ENCODE measurements at places on chromosomes 4 and X.
A peak's percentile ranks its signal among the peaks of the same experiment; 100 is the strongest.

- DNase-seq = peak; percentile 55
Measured at GRCh38 chrX:29487214-29487613, 728.1 kb upstream of the MAGEB2 start.

GRCh38 chrX:108731153-108731552 lies 5.2 kb downstream of the IRS4 start:
- DNase-seq = no peak

DNA sequence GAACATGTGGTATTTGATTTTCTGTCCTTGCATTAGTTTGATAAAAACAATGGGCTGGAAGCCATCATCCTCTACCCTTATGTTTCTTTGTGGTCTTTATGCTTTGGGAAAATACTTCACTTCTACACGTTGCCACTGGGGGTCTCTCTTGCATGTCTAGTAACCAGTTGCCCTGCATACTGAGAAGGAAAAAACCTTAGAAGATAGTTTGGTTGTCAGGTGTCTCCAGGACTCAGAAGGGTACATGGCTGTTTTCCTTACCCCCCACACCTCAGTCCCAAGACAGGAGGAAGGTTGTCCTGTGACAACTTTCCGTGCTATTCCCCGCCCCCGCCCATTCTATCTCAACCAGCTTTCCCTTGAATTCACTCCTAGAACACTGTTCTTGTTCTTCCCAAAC lies 62.1 kb upstream of the LANCL3 start:
- DNase-seq = peak; percentile 6

- DNase-seq = no peak
Measured at GRCh38 chrX:68419975-68420374, 13.3 kb downstream of the OPHN1 start.

- DNase-seq = no peak
Measured at GRCh38 chr4:75036046-75036830, 103.3 kb downstream of the PARM1 start.

DNA sequence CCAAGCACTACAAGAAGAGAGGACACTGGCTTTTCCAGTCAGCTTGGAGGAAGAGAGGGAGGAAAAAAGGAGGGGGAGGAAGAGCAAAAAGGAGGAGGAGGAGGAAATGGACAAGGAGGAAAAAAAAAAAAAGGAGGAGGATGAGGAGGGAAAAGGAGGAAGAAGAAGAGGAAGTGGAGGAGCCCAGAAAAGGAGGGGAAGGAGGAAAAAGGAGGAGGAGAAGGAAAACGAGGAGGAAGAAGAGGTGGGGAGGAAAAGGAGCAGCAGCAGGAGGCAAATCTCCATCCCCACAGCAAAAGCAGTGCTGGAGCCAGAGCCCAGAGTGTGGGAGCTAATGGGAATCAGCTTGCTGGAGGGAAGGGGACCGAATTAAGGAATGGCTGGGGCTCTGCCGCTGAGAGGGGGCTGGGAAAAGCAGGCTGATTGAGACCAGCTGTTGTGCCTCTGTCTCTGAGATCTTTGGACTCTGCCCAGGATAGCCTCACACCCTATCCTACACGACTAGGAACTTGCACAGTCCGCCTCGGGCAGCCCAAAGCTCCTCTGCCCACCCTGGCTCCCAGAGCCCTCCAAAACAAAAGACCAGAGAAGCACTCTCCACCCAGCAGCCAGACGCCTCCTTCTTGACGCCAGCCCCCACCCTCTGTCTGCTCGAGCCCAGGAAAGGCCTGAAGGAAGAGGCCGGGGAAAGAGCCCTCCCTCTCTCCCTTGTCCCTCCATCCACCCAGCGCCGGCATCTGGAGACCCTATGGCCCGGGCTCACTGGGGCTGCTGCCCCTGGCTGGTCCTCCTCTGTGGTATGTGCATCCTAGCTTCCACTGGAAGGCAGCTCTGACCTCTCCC lies at the start of gene XPNPEP2:
TSS of gene XPNPEP2 (plus strand) at position 514 of the 843 bp plus-strand sequence. CDS start at position 749, 235 bp downstream.
- DNase-seq = peak; percentile 87

GRCh38 chr4:23884261-23884660 lies 5.6 kb downstream of the PPARGC1A start:
- DNase-seq = no peak

DNA sequence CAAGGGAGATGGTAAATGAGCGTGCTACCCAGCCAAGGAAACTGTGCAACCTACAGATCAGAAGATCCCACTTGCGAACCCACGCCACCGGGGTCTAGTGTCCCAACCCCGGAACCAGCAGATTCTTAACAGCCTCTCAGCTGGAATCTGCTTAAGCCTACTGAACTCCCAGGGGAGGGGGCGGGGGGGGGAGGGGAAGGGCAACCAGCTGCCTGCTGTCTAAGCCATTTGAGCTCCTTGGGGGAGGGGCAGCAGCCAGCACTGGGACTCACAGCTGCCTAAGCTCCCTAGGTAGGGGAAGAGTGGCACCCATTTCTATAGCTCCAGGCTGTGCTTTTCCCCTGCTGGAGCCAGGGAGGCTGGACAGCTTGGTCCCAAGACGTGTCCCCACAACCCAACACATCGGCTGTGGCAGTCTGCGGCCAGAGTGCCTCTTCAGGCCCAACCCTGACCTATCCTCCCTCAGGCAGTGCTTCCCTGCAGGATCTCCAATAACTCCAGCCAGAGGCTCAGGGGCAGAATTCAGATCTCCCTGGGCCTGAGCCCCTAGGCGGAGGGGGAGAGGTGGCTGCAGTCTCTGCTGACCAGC lies 289.2 kb downstream of the LDB2 start:
- DNase-seq = no peak

DNA sequence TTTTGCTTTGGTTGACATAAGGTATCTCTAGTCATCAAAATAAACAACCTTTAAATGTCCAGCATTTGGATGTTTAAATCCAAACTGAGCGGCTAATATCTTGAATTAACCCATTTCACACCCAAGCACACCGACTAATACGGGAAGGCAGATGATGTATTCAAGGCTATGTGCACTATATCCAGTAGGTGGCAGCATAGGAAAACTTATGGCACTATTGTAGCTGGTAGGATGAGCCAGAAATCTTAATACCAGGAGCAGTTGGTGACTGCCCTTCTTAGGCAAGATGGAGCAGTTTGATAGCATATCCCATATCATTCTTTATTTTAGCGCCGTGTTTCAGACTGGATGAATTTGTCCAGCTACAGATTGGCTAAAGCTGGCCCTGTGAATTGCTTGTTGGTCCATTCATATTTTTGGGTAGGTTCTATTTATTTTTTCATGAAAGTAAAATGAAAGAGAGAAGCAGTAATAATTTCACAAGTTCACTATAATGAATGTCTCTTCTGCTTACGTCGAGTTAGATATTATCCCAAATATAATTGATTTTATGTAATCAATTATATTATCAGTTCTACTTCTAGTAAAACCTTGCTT lies 24.4 kb downstream of the UCHL1 start:
- peak; percentile 85 for DNase-seq

GRCh38 chrX:30373951-30374350 lies 64.8 kb upstream of the NR0B1 start:
- DNase-seq = no peak

DNA sequence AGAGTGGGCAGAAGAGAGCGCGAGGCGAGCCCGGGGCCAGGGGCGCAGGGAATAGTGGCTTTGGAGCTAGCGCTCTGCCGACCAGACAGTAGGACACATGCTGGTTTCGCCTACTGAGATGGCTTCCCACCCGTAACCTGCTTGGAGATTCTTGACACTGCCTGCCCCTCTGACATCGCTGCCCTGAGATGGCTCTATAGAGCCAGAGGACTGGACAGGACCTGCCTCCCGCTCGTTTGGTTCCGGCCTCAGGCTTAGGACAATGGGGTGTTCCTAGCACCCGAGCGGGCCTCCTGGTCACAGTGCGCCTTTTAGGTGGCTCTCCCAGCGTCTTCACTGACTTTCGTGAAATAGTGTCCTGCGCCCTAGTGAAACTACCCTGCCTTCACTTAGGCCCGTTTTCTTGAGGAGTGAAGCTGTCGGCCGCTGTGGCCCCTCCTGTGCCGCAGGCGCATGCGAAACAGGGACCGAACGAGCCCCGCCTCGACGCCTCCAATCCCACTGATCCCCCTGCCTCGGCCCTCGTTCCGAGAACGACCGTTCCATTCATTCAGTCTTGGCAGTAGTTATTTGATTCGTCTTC lies 608 bp downstream of the TAF1 start:
- peak; percentile 22 for DNase-seq

DNA sequence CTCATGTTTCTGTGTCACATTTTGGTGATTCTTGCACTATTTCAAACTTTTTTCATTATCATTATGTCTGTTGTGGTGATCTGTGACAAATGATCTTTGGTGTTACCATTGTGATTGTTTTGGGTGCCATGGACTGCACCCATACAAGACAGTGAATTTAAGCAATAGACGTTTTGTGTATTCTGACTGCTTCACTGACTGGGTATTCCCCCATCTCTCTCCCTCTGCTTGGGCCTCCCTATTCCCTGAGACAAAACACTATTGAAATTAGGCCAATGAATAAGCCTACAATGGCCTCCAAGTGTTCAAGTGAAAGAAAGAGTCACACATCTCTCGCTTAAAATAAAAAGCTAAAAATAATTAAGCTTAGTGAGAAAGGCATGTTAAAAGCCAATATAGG lies 60.2 kb downstream of the BANK1 start:
- DNase-seq = no peak

DNA sequence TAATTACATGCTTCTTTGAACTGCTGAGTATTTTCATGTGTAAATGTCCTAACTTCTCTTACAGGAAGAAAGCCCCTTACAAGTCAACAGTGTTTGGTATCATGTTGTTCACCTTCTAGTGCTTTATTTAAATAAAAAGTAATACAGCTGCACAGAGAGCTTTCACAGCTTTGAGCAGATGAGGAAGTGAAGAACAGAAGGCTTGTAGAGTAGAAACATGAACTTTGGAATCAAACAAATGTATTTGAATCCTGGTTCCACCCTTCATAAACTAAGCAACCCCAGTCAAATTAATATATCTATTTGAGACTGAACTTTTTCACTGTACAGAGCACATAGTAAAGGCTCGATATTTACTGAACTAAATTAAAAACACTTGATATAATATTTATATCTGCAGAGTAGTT lies 120.5 kb downstream of the CAMK2D start:
- DNase-seq = no peak

- DNase-seq = no peak
Measured at GRCh38 chrX:133746593-133746992, 238.8 kb downstream of the GPC3 start.

DNA sequence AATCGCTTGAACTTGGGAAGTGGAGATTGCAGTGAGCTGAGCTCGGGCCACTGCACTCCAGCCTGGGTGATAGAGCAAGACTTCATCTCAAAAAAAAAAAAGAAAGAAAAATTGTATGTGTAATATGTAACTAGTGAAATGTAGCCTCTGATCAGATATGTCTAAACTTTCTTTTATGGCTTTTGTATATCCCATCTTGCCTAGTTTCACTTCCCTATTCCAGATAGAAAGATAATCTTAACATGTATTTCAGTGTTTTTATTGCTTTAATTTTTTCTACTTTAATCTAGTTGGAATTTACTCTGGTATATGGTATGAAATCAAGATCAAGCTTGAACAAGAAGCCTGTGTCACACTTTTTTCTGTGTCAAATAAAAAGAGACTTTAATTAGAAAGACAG lies 1.9 kb upstream of the ZNF41 start:
- DNase-seq = no peak

DNA sequence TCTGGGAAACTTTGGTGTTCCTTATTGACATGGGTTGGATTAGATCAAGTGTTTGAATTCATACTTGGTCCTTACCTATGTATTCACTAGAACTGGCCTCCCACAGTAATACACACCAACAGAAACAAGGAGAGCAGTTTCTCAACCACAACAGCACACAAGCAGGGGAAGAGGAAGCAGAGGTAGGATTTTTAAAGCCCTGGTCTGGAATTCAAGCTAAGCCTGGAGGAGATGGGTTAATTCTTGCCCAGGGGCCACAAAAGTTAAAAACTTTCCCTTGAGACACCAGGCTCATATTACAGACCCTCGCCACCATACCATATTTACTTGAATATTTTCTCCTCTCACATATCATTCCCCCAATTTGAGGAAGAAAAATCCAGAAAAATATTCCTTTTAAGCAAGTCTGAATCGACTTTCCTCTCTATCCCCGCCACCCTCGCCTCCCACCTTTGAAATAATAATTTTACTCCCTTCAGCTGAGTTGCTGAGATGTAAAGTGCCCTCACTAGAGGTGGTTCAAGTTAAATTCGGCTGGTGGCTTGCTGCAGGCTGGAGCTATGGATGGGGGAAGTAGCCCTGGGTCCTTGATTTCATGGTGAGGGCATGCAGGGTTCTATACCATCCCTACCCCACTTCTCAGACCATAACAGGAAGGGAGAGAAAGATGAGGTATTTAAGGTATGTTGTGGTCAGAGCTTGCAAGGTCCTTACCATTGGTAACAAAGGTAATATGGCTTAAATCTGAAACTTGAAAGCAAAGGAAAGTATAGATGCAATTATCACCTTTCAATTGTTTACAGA lies 440.2 kb downstream of the INPP4B start:
- peak; percentile 51 for DNase-seq

DNA sequence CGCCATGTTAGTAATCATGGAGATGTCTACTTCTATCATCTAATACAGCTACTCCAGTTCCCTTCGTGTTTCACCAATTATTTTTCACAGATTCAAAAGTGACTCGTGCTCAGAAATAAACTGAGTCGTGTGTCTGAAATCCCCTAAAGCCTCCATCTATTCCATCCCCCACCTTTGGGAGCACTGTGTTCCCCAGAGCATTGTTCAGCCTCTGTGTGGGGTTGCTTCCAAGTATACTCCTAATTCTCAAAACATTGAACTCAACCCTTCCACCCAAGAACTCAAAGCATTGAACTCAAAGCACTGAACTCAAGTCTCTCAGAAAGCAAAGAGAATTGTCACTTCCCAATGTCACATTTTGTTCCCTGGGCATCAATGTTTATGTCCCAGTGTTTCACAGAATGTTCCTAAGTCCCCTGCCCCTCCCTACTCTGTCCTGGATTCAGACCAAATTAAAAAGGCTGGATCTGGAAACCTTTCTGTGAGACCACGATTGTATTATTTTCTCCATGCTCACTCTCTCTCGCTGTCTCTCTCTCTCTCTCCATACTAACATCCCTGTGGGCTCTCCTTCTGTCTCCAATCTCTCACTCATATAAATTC lies 138.5 kb upstream of the QRFPR start:
- DNase-seq = no peak

DNA sequence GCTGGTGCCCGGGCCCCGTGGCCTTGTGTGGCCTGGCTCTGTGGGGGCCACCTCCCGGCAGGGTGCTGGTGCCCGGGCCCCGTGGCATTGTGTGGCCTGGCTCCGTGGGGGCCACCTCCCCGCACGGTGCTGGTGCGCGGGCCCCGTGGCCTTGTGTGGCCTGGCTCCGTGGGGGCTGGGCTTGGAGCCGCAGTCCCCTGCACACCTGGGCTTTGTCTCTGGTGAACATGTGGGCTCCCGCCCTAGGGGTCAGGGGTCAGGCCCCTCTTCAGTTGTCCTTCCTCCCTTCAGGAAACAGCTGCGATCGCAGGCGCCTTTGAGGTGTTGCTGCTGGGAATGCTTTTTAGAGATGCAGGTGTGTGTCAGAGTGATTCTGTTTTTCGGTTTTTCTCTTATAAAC lies 17.2 kb downstream of the UVSSA start:
- DNase-seq = no peak

DNA sequence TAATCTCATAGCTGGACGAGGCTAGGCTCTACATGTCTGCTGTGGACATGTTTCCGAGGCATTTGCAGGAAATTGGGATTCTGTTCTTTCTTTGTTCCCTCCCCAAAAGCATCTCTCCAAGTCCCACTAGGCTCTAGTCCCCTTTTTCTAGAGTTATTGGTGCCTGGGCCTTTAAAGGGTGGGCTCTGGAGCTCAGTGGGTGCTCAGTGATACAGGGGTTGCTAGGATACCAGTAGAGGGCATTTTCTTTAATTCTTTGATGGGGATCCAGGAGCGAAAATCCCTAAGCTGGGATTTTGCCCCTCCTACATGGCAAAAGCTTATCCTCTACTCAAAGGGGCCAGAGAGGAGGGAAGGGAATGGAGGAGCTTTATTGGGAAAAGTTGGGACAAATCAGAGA lies 34.2 kb downstream of the ARHGEF9 start:
- DNase-seq = no peak

Measured in fibroblast of the aortic adventitia (primary cell).